ENCODE measurements at places on chromosomes 4 and X.

GRCh38 chr4:25211721-25212120 lies 22.1 kb upstream of the PI4K2B start:
- no peak for DNase-seq

- peak; percentile 60 for DNase-seq
Observed at GRCh38 chr4:169823685-169824084, 65.9 kb upstream of the HPF1 start.

DNA sequence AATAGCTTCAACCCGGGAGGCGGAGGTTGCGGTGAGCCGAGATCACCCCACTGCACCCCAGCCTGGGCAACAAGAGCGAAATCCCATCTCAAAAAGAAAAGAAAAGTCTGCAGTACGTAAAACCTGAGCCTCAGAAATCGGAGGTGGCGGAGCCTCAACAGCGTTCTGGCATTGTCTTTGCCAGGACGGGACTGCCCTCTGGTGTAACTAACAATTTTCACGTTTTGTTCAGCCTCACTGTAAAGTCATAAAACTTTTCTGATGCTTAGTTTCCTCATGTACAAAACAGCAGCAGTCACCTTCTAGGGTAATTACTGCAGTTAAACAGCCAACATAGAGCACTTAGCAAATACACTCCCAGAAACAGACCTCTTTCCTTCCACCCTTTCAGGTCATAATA lies 121.7 kb downstream of the RBM47 start:
- no peak for DNase-seq

DNA sequence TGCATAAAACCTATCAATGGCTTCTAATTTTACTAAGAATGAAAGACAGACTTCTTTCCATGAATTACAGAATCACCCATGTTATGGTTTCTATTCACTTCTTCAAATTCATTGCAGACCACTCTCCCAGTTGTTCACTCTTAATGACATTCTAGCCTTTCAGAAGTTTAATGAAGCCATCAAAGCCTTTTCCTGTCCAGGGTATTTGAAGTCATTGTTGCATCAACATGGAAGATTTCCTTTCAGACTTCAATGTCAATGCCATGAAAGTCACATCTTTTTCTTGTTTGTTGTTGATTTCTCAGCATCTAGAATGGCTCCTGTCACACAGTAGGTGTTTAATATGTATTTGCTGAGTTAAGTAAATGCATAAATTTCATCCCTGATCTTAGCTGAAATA lies 48.1 kb upstream of the ARSJ start:
- no peak for DNase-seq

DNA sequence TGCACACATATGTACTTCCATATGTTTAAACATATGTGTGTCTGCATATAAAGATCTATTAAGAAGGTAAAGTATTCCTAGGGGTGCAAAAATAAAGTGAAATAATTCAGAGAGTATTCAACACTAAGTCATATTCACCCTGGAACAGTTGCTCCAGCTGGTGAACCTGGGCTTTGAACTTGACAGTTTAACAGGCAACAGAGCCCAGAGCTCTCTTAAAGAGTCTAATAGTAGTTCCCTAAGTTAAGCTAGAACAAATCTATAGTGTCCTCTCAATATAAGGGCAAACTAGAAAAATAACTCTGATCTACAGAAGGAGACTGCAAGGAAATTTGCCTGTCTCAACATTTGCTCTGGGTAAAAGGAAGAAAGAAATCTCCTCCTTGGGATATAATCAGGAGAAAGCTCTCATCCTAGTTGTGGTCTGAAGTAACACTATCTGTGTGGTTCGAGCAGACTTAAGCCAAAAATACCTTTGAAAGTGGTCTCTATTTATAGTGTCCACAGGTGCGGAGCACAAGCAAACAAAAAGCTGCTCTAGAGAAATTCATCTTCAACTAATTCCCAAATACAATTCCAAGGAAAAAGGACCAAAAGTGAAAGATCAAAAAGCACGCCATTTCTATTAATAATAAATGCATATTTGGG lies 29.9 kb downstream of the VEGFC start:
- DNase-seq, result no peak

DNA sequence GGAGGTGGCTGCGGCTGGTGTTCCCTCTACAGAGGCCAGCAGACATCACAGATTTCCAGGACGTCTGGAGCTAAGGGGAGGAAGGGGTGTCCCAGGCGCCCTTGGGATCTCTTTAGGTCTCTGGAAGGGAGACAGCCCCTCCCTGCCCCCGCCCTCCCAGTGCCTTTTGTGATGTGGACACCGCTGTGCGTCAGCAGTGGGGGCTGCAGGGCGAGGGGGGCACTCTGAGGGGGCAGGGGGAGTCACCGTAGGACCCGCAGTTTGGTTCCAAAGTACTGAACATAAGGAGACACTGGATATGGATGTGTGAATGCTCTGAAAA lies 25.6 kb upstream of the MXD4 start:
- DNase-seq, result no peak

GRCh38 chrX:136627409-136627808 lies 20.5 kb upstream of the CD40LG start:
- no peak for DNase-seq

GRCh38 chr4:41148292-41148691 lies 66.0 kb downstream of the APBB2 start:
- no peak for DNase-seq

GRCh38 chr4:3745886-3746656 lies 20.1 kb upstream of the ADRA2C start:
- DNase-seq, result peak; percentile 44

GRCh38 chrX:11266573-11267003 lies 26.6 kb upstream of the AMELX start:
- no peak for DNase-seq

DNA sequence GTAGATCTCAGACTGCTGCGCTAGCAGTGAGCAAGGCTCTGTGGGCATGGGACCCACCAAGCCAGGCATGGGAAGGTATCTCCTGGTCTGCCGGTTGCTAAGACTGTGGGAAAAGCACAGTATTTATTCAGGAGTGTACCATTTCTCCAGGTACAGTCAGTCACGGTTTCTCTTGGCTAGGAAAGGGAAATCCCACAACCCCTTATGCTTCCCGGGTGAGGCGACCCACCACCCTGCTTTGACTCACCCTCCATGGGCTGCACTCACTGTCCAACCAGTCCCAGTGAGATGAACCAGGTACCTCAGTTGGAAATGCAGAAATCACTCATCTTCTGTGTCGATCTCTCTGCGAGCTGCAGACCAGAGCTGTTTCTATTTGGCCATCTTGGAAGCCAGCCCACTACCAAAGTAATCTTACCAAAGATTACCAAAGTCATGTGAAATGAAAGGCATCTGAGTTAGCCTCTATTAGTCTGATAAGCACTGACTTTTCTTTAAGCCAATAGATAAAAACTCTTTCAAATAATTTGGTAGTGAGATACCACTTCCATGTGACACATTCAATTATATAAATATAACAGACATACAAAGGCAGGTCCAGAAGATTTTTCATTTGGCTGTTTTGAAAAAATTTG lies 8.5 kb upstream of the HTN1 start:
- no peak for DNase-seq

GRCh38 chrX:16445166-16445752 lies 204.7 kb upstream of the S100G start:
- peak; percentile 62 for DNase-seq

- DNase-seq, result no peak
Observed at GRCh38 chr4:40956721-40957255, 207.0 kb downstream of the NSUN7 start.

GRCh38 chrX:128975745-128976144 lies 547.5 kb downstream of the SMARCA1 start:
- peak; percentile 33 for DNase-seq

- DNase-seq, result peak; percentile 87
Observed at GRCh38 chr4:113141901-113142346, 92.5 kb downstream of the ANK2 start.

- DNase-seq, result no peak
Observed at GRCh38 chr4:164828955-164829354, 48.0 kb upstream of the APELA start.

Data from PC-3 (cell line).